Sigmoid colon (tissue), 7 donors: ENCODE measurements at places on chromosomes 5 and 9. TPM values are rescaled to one million over a fixed set of nuclear protein-coding genes. Genes with fewer than 3 reads are reported as not detected.

DNA sequence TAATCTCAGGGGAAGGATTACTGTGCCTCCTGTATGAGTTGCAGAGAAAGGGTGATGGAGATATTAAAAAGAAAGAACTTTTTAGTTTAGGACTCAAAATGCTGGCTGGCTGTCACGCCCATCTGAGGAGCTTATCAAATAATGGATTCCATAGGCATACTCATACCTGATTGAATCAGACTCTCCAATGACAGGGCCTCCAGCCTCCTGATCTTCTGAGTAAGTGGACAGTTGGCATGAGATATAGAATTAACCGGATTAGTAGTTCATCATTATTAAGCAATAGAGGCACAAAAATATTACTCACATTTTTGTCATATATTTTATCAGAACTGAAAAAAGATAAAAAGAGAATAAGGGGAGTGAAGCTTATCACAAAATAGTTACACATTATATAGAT is 157.0 kb upstream of the RASA1 start:
- no peak for DNase-seq
- no peak overlapping the region for H3K27ac ChIP-seq
- no peaks in the 10 kb centered on the region for H3K36me3 ChIP-seq

DNA sequence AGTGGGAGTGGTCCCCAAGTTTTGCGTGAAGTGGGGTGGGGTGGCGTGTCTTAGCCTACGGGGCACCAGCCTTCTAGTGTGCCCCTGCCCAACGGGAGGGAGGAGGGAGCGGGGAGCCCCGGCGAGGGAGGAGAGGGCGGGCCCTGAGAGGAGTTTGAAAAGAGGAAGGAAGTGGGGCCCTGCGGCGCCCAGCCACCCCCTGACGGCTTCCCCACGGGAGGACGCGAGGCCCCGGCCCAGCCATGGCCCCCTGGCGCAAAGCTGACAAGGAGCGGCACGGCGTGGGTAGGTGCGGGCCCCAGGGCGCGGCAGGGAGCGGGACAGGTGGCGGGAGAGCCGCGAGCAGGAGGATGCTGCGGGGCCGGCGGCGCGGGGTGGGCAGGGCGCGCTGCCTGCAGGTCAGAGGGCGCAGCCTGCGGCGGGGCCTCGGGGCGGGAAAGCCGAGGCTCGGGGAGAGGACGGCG is at the start of gene DOCK2:
Gene DOCK2 (plus strand): TSS at position 191 of the 464 bp plus-strand sequence. CDS start 52 bp downstream, at position 243.
- peak; percentile 77 for DNase-seq
- no peaks in the 10 kb centered on the region for H3K36me3 ChIP-seq
- H3K27me3 ChIP-seq = peaks cover 5% of the 10 kb centered on the region
- peaks cover 5% of the 10 kb centered on the region for H3K4me1 ChIP-seq
- H3K4me3 ChIP-seq = no peak within 1 kb of the TSS
- peak within 1 kb of the TSS; percentile 45 for H3K27ac ChIP-seq

CORO2A gene
- polyA plus RNA-seq = 39.6 TPM

DNA sequence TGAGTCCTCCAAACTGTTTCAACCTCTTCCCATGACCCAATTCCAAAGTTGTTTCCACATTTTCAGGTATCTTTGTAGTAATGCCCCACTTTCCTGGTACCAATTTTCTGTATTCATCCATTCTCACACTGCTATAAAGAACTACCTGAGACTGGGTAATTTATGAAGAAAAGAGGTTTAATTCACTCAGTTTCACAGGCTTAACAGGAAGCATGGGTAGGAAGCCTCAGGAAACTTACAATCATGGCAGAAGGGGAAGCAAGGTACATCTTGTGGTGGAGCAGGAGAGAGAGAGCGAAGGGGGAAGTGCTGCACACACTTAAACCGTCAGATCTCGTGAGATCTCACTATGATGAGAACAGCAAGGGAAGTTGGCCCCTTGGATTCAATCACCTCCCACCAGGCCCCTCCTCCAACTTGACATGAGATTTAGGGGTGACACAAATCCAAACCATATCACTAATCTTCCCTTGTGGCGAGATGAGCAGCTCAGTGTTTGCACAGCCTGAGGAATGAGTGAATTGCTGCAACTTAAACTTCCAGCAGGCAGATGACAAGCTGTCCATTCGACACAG is 42.9 kb downstream of the TRIP13 start:
- no peaks in the 10 kb centered on the region for H3K4me1 ChIP-seq
- DNase-seq = peak; percentile 29
- no peak overlapping the region for H3K4me3 ChIP-seq
- H3K27ac ChIP-seq = no peak overlapping the region
- no peaks in the 10 kb centered on the region for H3K36me3 ChIP-seq

GRCh38 chr9:136977223-136977622 is at the start of gene PTGDS:
Gene PTGDS (plus strand): TSS chr9:136977504. CDS start chr9:136977579, 75 bp downstream.
- no peaks in the 10 kb centered on the region for H3K36me3 ChIP-seq
- H3K27ac ChIP-seq = peak within 1 kb of the TSS; percentile 17
- DNase-seq = no peak
- H3K4me3 ChIP-seq = peak within 1 kb of the TSS; percentile 12

STING1 gene
- 5.5 TPM for polyA plus RNA-seq

ANKRD18B gene
- polyA plus RNA-seq = not detected

DNA sequence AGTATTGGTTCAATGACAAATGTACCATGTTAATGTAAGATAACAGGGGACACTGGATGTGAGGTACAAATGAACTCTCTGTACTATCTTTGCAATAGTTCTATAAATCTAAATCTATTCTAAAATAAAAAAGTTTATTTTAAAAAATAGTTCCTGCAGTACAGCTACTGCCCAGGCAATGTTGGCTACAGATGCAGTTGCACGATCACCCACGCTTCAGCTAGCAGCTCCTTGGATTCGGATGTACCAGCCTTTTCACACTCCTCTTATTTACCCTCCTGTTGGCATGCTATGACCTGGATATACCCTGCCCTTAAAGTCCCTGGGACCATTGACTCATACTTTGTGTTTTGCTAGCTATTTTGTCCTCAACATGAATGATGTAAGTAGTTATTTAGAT is 185.4 kb upstream of the SMARCA2 start:
- no peak for DNase-seq
- no peaks in the 10 kb centered on the region for H3K27me3 ChIP-seq

PCDH1 gene
- polyA plus RNA-seq = 11.8 TPM

DNA sequence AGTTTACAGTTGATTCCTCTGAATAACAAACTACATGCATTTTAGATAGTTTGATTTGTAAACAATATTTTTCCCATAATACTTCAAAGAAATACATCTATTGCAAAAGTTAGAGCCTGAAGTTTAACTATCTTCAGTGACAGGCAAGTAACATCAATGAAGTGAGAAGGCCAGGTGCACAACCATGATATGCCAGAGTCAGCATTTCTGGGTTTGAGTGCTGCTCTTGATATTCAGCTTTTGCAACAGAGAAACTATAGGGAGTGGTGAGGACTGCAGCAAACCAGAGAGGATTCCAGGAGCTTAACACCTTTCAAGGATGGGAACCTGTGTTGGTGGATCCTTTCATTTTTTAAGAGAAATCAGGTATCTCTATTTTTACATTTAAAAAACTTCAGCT is 79.4 kb upstream of the RASEF start:
- H3K36me3 ChIP-seq = no peaks in the 10 kb centered on the region
- no peaks in the 10 kb centered on the region for H3K4me1 ChIP-seq
- no peak overlapping the region for H3K27ac ChIP-seq
- H3K4me3 ChIP-seq = no peak overlapping the region
- H3K27me3 ChIP-seq = no peaks in the 10 kb centered on the region

DNA sequence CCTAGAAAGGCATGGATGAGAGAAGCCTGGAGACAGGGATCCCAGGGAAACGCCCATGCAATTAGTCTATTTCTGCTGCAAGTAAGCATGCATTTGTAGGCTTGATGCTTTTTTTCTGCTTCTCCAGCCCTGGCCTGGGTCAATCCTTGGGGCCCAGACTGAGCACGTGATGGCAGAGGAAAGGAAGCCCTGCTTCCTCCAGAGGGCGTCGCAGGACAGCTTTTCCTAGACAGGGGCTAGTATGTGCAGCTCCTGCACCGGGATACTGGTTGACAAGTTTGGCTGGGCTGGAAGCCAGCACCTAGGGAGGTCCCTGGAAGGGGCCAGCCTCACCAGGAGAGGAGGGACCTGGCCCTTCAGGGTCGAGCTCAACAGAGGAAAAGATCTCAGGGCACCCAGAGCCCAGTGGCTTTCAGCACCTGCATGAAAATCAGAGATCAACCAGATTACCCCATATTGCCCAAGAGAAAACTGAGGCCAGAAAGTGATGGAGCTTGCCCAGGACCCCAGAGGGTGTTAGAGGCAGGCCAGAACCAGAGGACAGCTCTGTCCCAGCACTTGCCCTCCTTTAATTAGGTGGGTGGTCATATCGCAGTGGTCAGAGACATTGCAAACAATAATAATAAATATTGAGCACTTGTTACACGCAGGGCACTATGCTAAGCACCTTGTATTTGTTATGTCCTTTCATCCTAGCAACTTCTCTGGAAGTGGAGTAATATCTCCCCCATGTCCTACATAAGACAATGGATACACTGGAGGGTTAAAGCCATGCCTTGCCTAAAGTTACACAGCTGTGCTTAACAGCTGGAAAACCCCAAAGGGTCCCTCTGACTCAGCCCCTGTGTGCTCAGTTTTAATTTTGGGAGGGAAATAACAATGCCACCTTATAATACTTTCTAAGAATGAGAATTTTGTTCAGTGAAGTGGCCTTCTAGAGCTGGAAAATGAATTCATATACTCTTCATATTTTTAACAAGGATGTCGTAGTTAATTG is 67.1 kb downstream of the KLF4 start:
- H3K36me3 ChIP-seq = no peaks in the 10 kb centered on the region
- peaks cover 16% of the 10 kb centered on the region for H3K4me1 ChIP-seq
- no peak overlapping the region for H3K4me3 ChIP-seq
- no peak overlapping the region for H3K27ac ChIP-seq

GRCh38 chr9:111176511-111176910 is 138.2 kb upstream of the LPAR1 start:
- H3K27ac ChIP-seq = no peak overlapping the region
- H3K36me3 ChIP-seq = no peaks in the 10 kb centered on the region
- H3K4me3 ChIP-seq = no peak overlapping the region
- DNase-seq = no peak

GRCh38 chr9:106291786-106292185 is 571.2 kb upstream of the ZNF462 start:
- H3K4me3 ChIP-seq = no peak overlapping the region
- H3K27ac ChIP-seq = no peak overlapping the region
- DNase-seq = no peak
- no peaks in the 10 kb centered on the region for H3K36me3 ChIP-seq
- no peaks in the 10 kb centered on the region for H3K27me3 ChIP-seq

GRCh38 chr5:139810341-139811273 is 15.0 kb downstream of the PSD2 start:
- H3K27me3 ChIP-seq = no peaks in the 10 kb centered on the region
- H3K36me3 ChIP-seq = no peaks in the 10 kb centered on the region
- no peaks in the 10 kb centered on the region for H3K4me1 ChIP-seq
- H3K27ac ChIP-seq = no peak overlapping the region
- no peak overlapping the region for H3K4me3 ChIP-seq

IRX2 gene
- not detected for polyA plus RNA-seq

TRIM36 gene
- polyA plus RNA-seq = 5.0 TPM

DNA sequence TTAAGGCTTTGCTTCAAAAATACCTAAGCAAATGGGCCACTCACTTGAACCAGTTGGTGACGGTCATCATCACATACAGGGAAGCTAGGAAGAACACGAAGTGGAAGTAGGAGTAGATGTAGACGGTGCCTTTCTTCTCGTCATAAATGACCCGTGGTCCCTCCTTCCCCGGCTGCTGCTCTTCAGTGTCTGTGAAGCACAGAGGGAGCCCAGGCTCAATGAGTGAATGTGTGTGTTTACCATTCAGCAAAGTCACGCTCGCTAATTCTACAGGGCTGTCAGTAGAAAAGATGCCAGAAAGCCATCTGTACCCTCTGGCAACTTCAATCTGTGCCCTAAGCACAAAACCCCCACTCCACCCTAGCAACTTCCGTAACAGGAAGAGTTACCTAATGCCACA is 109.8 kb downstream of the SERINC5 start:
- H3K4me3 ChIP-seq = no peak overlapping the region
- H3K27ac ChIP-seq = no peak overlapping the region
- H3K27me3 ChIP-seq = no peaks in the 10 kb centered on the region
- peaks cover 20% of the 10 kb centered on the region for H3K4me1 ChIP-seq
- no peak for DNase-seq
- no peaks in the 10 kb centered on the region for H3K36me3 ChIP-seq

- no peak for DNase-seq
- H3K27ac ChIP-seq = no peak overlapping the region
- H3K27me3 ChIP-seq = no peaks in the 10 kb centered on the region
- H3K4me1 ChIP-seq = no peaks in the 10 kb centered on the region
- H3K4me3 ChIP-seq = no peak overlapping the region
Observed at GRCh38 chr5:26026044-26026443, 1012.3 kb downstream of the CDH9 start.

RANBP17 gene
- 1.8 TPM for polyA plus RNA-seq

- no peak for DNase-seq
- peak overlapping the region; percentile 88 for H3K4me3 ChIP-seq
- no peaks in the 10 kb centered on the region for H3K36me3 ChIP-seq
- peaks cover 9% of the 10 kb centered on the region for H3K4me1 ChIP-seq
- H3K27me3 ChIP-seq = no peaks in the 10 kb centered on the region
- peak overlapping the region; percentile 86 for H3K27ac ChIP-seq
Observed at GRCh38 chr5:56814361-56814962, 887 bp upstream of the MAP3K1 start.

ANKRD31 gene
- polyA plus RNA-seq = 0.03 TPM

DNA sequence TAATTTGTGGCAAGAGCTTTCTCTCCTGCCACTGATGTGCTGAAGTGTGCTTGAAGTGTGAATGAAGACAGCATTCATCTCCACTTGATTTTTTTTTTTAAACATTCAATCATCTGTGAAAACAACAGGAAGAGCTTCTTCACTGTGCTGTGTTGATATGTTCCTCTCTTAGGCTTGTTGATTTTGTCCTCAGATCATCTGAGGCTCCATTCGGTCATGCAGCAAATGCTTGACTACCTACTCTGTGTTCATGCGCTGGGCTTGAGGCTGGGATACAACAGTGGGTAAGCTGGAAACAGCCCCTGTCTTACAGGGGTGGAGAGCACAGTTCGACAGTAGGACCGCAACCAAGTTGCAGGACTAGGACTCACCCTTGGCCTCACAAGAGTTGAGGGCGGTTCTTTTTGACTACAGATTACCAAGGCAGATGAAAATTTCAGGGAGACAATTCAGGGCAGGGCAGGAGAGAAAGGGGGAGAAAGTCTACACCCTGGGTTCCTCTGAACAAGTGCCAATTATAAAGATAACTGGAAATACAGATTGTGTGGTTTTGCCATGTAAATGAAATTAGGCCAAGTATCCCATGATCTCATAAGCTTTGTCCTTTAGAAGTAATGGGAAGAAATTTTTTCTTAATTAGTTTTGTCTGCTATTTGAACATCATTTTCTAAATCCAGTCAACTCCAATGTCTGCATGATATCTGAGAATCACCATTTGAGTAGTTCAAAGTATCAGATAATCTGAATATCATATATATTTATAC is 31.0 kb upstream of the F2R start:
- no peak for DNase-seq
- no peak overlapping the region for H3K4me3 ChIP-seq
- H3K27ac ChIP-seq = no peak overlapping the region
